A549 treated with DMSO at 1 μM for 4 hours (cell line): ENCODE measurements at places on chromosomes 3 and 15. TPM values are rescaled to one million over a fixed set of nuclear protein-coding genes. Genes with fewer than 3 reads are reported as not detected.

GHSR gene
- total RNA-seq, result not detected in 5 replicates

MCTP2 gene
- not detected in 5 replicates for total RNA-seq

DCP1A gene
- total RNA-seq, result 7.4 to 9.4 TPM (median 8.5 TPM) in 5 replicates

RHOV gene
- total RNA-seq, result 4.9 to 6.1 TPM (median 5.3 TPM) in 5 replicates

GDPGP1 gene
- total RNA-seq, result 6.1 to 6.9 TPM (median 6.6 TPM) in 5 replicates

CDHR4 gene
- total RNA-seq, result 0.15 to 0.46 TPM (median 0.30 TPM) in 5 replicates

ADGRG7 gene
- total RNA-seq, result not detected in 5 replicates

HESX1 gene
- 0.09 to 0.27 TPM (median 0.25 TPM) in 5 replicates for total RNA-seq

GPR156 gene
- total RNA-seq, result 0.42 to 0.85 TPM (median 0.57 TPM) in 5 replicates

CHRNA5 gene
- 27.3 to 42.2 TPM (median 34.6 TPM) in 5 replicates for total RNA-seq

ZIC1 gene
- total RNA-seq, result 0.01 to 0.19 TPM (median 0.09 TPM) in 4 of 5 replicates, not detected in the other

CD200R1 gene
- total RNA-seq, result 0.06 to 0.10 TPM (median 0.06 TPM) in 3 of 5 replicates, not detected in the others

SYNPR gene
- total RNA-seq, result not detected in 5 replicates

THSD4 gene
- 18.0 to 26.1 TPM (median 22.0 TPM) in 5 replicates for total RNA-seq

ADAMTS7 gene
- total RNA-seq, result 2.8 to 3.8 TPM (median 3.4 TPM) in 5 replicates
